ENCODE measurements at places on chromosomes 11 and 22.
A peak's percentile ranks its signal among the peaks of the same experiment; 100 is the strongest.

- DNase-seq = no peak
Measured at GRCh38 chr11:75195167-75195962, 44.5 kb downstream of the SLCO2B1 start.

GRCh38 chr11:19777039-19777376 is 64.4 kb downstream of the NAV2 start:
- DNase-seq = peak; percentile 23

- no peak for DNase-seq
Measured at GRCh38 chr22:37647317-37647716, 7.8 kb downstream of the SH3BP1 start.

DNA sequence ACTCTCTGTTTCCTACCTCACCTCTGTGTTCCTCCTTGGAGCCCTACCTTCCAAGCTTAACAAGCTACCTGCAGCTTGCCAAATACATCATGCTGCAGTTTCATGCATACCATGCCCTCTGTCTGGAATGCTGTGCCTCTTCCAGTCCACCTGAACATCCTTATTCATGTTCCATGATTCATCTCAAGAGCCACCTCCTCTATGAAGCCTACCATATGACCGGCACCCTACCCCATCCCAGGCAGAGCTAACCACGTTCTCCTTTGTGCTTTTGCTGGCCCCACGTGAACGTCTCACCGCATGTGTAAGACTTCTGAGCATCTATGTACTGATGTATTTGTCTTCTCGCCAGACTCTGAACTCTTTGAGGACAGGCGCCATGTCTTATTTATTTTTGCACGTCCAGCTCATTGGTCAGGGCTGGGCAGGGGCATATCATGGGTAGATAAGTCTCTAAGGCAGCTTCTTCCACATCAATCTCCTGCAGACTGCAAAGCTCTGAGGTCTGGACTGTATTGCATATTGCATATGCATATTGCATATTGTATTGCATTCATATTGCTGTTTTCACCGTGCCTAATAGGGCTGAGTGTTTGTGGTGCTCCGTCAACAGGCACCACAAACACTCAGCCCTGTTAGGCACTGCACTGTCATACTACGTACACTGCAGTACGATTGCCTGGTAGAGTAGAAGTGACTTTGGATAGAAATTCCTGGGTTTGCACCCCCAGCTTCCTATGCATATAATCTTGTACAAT is 31.0 kb downstream of the TST start:
- no peak for DNase-seq

Measured in EH (cell line).